Naive thymus-derived CD8-positive, alpha-beta T cell (primary cell): ENCODE measurements at places on chromosomes 12 and 14.
A peak's percentile ranks its signal among the peaks of the same experiment; 100 is the strongest.

DNA sequence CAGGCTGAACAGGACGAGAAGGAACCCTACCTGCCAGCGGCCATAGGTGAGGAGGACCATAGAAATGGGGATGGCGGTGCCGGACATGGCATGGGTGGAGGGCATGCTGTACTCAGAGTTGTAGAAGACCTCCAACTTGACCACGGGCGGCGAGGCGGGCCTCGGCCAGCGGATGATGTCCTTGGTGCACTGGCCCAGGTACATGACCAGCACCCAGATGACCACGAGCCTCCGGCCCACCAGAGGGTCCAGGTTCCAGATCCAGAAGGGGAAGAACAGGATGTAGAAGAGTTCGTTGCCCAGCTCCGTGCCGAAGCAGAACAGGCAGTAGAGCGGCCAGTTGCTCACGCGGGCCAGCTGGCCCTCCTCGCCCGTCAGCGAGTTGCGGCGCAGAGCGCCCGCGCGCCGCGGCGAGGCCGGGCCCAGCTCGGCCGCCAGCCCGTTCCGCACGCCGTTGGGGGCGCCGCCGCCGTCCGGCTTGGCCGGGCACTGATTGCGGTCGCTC, 582 bp downstream of the SGPP1 start:
- H3K4me3 ChIP-seq, result peak overlapping the region; percentile 96
- H3K36me3 ChIP-seq, result peaks cover 2% of the 10 kb centered on the region
- DNase-seq, result no peak

DNA sequence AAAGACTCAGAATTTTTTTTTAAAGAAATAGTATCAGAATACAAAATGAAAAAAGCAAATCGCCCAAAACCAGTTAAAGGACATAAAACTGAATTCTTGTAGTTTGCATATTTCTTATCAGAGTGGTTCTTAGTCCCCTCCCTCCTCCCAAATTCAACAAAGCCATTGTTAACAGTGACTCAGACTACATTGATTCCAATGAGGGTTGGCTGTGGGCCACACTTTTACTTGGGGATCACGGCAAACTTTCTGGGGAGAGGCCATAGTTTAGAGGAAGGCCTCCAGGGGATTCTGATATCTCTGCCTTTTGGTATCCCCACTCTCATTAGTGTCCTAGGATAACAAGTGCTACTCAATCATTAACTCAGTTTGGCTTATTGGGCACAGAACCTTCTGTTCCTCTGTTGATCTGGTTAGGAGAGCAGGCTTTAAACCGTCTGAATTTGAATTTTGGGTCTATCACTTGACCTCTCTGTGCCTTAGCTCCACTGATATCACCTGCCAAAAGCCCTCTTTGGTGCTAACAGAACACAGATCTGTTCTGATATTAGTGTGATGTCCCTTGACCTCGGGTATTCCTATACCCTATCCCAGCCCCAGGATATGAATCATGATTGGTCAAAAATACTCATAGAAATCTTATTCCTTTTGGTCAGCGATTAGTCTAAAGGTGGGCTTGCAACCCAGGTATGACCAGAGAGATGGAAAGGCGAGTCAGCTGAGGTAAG, 45.2 kb upstream of the APPL2 start:
- DNase-seq, result no peak
- H3K27me3 ChIP-seq, result peaks cover 3% of the 10 kb centered on the region
- H3K36me3 ChIP-seq, result no peaks in the 10 kb centered on the region
- H3K4me3 ChIP-seq, result no peak overlapping the region

DNA sequence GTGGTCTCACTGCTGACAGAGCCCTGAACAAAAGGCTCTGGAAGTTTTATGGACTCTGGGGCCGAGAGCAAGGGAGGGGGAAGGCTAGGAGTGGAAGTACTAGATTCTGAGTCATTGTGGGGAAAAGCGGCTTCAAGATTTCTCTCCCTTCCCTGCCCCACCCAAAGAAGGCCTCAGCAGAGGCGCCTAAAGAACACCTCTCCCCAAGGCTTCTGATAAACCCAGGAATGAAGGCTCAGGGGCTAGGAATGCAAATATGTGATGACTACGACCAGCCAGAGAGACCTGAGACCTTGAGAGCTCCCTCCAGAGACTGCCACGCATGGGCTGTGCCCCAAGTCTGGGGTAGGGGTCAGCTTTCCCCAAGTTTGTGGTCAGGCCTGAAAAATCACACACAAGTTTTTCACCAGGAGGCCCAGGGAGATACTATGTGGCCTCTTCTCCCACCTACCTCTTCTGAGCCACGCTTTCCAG, 130.7 kb upstream of the HIF1A start:
- no peak for DNase-seq
- H3K27me3 ChIP-seq, result no peaks in the 10 kb centered on the region

GRCh38 chr12:100293017-100293416, 26.0 kb downstream of the SCYL2 start:
- no peak for DNase-seq
- peaks cover 27% of the 10 kb centered on the region for H3K36me3 ChIP-seq
- no peak overlapping the region for H3K4me3 ChIP-seq
- no peaks in the 10 kb centered on the region for H3K4me1 ChIP-seq
- no peak overlapping the region for H3K27ac ChIP-seq
- no peaks in the 10 kb centered on the region for H3K27me3 ChIP-seq

DNA sequence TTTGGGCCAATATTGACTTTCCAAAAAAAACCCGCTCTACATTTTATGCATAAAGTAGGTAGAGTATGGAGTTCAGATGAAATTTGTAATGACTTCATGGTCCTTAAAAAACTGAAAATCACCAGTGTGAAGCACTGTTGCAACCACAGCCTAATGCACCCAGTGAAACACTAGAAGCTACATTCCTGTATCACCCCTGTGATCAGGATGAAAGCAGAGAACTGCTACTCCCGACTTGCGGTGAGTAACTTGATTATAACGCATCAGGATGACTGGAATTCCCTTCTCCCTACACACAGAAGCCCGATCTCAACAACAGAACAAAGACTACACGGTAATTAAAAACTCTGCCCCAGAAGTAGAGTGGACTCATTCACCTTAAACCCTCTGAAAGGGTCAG, 33.8 kb downstream of the SPTB start:
- no peak for DNase-seq
- no peaks in the 10 kb centered on the region for H3K36me3 ChIP-seq
- no peak overlapping the region for H3K27ac ChIP-seq
- peaks cover 38% of the 10 kb centered on the region for H3K27me3 ChIP-seq
- peaks cover 7% of the 10 kb centered on the region for H3K4me1 ChIP-seq

GRCh38 chr14:100105357-100106169, 40.3 kb downstream of the EVL start:
- no peaks in the 10 kb centered on the region for H3K27me3 ChIP-seq
- peak overlapping the region; percentile 75 for H3K4me3 ChIP-seq
- peaks cover 87% of the 10 kb centered on the region for H3K4me1 ChIP-seq
- peaks cover 97% of the 10 kb centered on the region for H3K36me3 ChIP-seq
- peak; percentile 61 for DNase-seq

GRCh38 chr12:104340925-104341611, 37.5 kb downstream of the EID3 start:
- peaks cover 3% of the 10 kb centered on the region for H3K36me3 ChIP-seq
- no peaks in the 10 kb centered on the region for H3K4me1 ChIP-seq
- H3K27me3 ChIP-seq, result no peaks in the 10 kb centered on the region
- no peak overlapping the region for H3K4me3 ChIP-seq
- DNase-seq, result no peak

GRCh38 chr12:54082397-54082892, 28.8 kb downstream of the HOXC4 start:
- peak overlapping the region; percentile 89 for H3K4me3 ChIP-seq
- no peaks in the 10 kb centered on the region for H3K36me3 ChIP-seq
- peaks cover 36% of the 10 kb centered on the region for H3K4me1 ChIP-seq
- H3K27ac ChIP-seq, result peak overlapping the region; percentile 96
- peak; percentile 26 for DNase-seq

- H3K27me3 ChIP-seq, result no peaks in the 10 kb centered on the region
- no peaks in the 10 kb centered on the region for H3K4me1 ChIP-seq
- DNase-seq, result no peak
- no peak overlapping the region for H3K27ac ChIP-seq
- H3K36me3 ChIP-seq, result no peaks in the 10 kb centered on the region
These were observed 61.0 kb upstream of the PTHLH start for GRCh38 chr12:28033538-28033915.
